ENCODE measurements at places on chromosomes 16 and 17.

DNA sequence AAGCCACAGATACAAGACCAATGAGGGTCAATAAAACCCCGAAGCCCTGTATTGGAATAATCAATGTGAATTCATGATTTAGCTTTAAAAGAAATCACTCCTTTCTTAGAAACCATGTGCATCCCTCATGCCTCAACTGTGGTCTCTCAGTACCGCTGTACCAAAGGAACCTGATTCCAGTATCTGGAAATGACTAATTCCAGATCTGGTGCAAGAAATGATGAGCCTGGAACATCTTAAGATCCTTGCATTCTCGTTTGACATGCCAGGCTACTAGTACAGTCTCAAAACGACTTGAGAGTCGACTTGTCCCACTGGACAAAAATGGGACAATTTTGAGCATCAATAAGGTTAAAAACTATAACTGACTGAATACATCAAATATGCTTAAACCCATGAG, 21.2 kb downstream of the USP31 start:
- no peak for DNase-seq

GRCh38 chr17:51699303-51699702, 439.0 kb downstream of the UTP18 start:
- no peak for DNase-seq

DNA sequence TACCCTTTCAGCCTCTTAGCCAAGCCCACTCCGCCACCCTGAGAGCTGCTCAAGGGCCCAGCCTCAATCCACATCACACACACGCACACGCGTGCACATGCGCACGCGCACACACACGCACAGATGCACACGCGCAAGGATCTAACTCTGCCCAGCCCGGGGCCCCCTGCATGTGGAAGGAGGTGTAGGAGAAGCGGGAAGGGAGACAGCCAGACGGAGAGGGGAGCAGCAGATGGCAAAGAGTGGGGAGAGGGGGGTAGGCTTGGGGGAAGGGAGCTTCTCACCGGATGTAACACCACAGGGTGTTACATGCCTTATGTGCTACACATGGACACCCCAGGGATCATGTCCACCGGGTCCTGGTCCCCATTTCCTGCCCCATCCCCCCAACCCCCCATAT, 15.3 kb downstream of the DLG4 start:
- DNase-seq = no peak

DNA sequence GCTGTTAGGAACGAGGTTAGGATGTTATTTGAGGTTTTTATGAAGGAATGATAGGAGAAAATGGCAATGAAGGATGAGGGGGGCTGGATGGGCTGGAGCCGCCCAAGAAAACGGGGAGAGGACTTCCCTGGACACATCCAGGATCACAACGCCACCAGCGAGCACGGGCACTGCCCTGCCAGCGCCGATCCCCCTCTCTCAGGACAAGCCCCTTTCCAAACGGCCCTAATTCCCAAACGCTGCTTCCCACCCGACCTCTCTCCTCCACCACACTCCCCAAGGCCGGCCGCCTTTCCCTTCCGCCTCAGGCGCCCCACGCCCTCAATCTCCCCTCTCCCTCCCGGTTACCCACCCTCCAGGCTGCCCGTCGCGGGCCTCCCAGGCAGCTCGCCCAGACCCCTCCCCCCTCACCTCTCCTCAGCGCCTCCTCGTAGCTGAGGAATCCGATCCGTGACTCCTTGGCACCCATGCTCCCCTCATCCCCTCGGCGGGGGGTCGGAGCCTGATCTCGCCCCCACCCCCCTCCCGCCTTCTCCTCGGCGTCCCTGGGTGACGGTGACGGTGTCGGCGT, 377 bp downstream of the USP32 start:
- DNase-seq = no peak

- no peak for DNase-seq
Measured at GRCh38 chr16:57134982-57135381, 42.6 kb downstream of the CPNE2 start.

Measured in stimulated activated CD8-positive, alpha-beta memory T cell treated with anti-CD3 and anti-CD28 coated beads, Interleukin-7, amount 100 ng/mL, for 48 hours (primary cell).